ENCODE measurements at places on chromosomes 12 and 14.
A peak's percentile ranks its signal among the peaks of the same experiment; 100 is the strongest.

DNA sequence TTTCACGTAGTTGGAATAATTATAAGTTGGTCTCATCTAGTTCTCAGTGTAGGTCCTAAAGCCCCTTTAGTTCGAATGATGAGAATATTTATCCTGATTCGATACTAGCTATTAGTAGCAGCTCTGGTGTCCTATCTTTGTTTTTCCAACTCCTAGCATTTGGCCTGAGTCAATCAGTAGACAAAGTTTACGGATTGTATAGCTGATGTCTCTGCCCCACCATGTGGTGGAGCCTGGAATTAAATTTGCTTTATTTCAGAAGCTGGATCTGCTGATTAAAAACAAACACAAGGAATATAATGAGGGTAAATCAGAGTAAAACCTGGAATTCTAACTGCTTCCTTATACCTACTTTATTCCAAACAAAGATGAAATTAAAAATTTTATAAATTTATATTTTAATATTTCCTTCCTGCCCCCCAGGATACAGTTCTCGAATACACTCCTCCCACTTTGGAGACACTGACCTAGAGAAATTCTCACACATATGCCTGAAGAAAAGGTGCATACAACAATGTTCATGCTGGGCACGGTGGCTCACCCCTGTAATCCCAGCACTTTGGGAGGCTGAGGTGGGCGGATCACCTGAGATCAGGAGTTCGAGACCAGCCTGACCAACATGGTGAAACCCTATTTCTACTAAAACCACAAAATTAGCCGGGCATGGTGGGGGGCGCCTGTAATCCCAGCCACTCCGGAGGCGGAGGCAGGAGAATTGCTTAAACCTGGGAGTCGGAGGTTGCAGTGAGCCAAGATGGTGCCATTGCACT, 7.6 kb upstream of the BRMS1L start:
- DNase-seq = peak; percentile 36

DNA sequence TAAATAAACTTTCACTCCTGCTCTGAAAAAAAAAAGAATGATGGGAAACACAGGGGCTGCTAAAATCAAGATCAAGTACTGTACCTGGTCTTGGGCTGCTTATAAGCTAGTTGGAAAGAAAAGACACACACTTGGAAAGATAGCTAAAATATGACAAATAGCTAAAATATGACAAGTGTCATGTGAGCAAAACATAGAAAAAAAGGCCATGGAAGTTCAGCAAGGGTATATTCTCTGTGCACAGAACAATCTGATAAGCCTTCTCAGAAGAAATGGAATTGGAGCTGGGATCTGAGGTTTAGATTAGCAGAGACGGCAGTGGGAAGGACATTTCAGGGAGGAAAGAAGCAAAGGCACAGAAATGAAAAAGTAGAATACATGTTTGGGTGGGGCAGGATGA, 126.2 kb upstream of the PMCH start:
- no peak for DNase-seq

DNA sequence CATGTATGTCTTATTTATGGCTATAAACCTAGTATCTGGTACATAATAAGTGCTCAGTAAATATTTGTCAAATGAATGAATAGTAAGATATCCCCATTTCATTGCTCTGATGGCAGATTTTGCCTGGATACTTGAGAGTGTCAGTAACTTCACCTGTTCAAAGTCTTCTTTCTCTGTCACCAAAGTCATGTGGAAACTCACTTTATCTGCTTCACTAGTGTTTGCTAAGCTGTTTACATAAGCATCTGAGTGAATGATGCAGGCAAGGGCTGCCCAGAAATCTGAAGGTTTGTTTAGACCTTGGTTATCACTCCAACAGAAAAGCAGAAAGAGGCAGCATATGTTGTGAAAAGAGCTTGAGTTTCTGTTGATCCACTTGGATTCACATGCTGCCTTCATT, 4.3 kb downstream of the OR4E1 start:
- no peak for DNase-seq

- DNase-seq = peak; percentile 64
Measured at GRCh38 chr12:111757361-111758119, 9.2 kb upstream of the ALDH2 start.

GRCh38 chr12:91918431-91918830, 227.2 kb downstream of the BTG1 start:
- no peak for DNase-seq

DNA sequence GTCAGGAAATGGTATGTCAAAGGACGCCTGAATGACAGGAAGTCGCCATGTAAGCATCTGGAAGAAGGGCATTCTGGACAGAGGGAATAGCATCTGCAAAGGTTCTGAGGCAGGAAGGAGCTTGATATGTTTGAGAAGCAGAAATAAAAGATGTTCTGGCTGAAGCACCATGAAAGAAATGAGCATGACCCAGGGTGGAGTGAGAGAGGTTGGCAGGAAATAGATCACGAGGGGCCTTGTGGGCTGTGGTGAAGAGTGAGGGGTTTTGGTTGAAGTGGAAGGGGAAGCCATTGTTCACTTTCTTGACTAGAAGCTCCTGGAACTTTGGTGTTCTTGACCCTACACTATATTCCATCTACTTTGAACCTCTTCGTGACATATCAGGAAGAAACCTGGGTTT, 99.4 kb upstream of the PARP11 start:
- no peak for DNase-seq

GRCh38 chr12:94079566-94080340, 68.6 kb upstream of the PLXNC1 start:
- DNase-seq = no peak

- no peak for DNase-seq
Measured at GRCh38 chr12:41552588-41552987, 364.5 kb downstream of the PDZRN4 start.

GRCh38 chr14:67998834-67999233, 179.3 kb downstream of the RAD51B start:
- no peak for DNase-seq

GRCh38 chr14:45051896-45052295, 32.0 kb upstream of the PRPF39 start:
- no peak for DNase-seq

- no peak for DNase-seq
Measured at GRCh38 chr12:48873096-48873495, 7.4 kb upstream of the RND1 start.

DNA sequence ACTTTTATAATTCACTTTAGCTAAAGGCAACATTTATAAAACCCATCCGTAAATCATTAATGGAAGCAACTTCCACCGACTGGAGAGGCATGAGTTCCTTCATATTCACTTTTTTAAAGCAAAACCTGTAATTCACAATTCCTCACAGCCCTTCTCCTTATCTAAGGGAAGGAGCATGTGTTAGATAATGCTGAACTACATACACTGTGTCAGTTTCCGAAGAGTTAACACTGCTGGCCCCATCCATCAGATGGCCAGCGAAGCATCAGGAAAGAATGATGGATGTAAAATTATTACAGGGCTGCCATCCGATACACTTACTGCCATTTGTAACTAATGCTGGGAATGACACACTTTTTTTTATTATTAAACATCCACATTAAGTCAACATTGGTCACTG, 392.8 kb downstream of the SOX5 start:
- no peak for DNase-seq

DNA sequence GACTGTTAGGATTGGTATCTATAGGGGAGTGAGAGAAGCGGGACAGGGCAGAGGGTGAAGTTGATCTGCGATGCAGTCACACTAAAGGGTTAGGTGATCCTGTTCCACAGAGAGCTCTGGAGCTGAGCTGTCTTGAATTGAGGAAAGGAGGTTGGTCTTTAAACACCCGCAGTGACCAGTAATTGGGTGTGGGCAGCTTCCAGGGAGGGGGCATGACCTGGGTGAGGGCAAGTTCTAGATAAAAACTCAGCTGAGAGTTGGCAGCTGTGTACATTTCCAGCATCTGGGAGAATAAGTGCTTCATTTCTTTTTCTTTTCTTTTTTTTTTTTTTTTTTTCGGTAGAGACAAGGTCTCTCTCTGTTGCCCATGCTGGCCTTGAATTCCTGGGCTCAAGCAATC, 35.1 kb downstream of the RDH12 start:
- DNase-seq = no peak

DNA sequence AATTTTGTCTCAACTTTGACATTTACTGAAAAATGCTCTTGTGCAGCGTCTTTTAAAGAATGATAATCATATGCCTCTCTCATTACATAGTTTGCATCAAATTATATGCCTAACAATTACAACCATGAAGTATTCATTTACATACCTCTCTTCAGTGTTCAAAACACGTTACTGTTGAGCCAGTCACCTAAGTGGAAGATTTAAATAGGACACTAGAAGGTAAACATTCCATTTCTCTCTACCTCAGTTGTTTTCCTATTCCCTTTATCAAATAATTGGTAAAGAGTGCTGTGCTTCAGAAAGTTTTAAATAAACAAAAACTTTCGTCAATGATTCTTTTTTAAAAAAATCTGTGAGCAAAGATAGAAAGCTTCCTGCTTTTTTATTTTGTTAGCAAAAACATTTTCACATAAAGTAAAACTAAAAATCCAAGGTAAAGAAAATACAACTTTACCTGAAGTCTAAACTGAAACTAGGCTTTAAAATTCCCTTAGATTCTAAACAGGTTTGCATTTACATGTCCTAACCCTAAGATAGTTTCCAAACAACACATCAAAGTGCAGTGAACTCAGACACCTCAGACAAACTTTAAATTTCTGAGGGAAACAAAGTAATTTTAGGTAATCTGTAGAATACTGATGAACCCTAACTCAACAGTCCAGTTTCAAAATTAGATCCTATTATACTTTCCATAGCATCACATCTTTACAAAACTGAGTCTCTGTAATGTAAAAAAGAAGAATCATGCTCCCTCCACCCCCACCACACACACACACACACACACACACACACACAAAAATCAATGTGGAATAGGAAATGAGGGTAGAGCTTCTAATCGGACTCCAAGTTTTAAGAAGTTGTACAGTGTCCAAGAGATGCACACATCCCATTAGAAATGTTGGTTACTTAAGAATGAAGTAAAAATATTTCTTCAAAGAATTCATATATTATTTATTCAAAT, 46.2 kb downstream of the PAWR start:
- DNase-seq = no peak

DNA sequence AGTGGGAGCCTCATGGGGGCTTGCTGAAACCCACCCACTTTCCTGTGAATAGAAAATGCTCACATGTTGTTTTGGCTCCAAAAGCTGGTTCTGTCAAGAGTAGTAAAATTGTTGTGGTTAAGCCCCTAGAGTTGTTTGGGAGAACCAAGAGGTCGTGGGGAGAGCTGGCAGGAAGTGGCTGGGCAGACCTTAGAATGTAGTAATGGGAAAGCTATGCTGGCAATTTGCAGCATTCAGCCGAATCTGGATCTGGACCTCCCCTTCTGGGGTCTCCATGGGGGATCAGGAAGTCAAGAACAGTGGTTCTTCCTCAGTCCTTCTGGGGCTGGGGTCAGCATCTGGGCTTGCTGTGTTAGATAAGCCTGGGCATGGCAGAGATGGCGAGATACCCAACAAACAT, 150.6 kb upstream of the TBX3 start:
- DNase-seq = peak; percentile 70

- no peak for DNase-seq
Measured at GRCh38 chr14:28765169-28765830, 1.3 kb upstream of the FOXG1 start.

GRCh38 chr12:46480724-46481123, 108.2 kb upstream of the SLC38A2 start:
- DNase-seq = no peak

GRCh38 chr12:47271800-47272239, 192.1 kb upstream of the AMIGO2 start:
- no peak for DNase-seq

DNA sequence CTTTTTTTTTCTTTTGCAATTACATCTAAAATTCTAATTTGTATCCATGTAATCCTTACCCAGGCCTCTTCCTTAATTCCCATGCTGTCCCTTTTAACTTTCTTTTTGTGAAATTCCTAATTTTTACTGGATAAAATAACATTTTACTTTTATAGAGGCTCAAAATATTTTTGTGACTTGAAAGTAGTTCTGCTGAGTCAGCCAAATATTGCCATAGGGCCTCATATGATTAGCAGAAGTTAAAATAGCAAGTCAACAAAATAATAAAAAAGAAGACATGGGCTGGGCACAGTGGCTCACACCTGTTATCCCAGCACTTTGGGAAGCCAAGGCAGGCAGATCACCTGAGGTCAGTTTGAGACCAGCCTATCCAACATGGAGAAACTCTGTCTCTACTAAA, 2.0 kb downstream of the C3AR1 start:
- DNase-seq = no peak

DNA sequence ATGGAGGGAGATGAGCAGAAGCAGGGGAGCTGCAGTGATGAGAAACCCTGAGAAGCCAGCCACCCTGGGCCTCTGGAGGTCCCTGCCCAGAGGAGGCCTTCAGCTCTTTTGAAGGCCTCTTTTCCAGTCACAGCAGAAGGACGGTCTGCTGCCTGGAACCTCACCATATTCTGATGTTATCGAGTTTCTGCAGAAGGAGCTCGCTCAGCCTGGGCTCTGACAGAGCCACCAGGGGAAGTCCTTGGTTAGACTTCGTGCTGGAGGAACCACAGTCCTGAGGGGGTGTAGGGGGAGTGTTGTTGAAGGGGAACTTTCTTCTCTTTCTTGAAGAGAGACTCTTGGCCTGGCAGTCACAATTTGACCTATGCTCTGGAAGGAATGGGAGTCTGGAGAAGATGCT, 25.1 kb upstream of the BATF start:
- no peak for DNase-seq

GRCh38 chr12:116659771-116660481, 77.9 kb downstream of the SPRING1 start:
- no peak for DNase-seq

- no peak for DNase-seq
Measured at GRCh38 chr12:120639771-120640721, at the start of gene CABP1. Gene CABP1, plus strand, starts transcription at chr12:120640626. Its CDS starts 60 bp downstream, at chr12:120640686.

Measured in astrocyte of the cerebellum (primary cell).